GM23338 (cell line): ENCODE measurements at places on chromosomes 7 and 10. TPM values are rescaled to one million over a fixed set of nuclear protein-coding genes. Genes with fewer than 3 reads are reported as not detected.

DNA sequence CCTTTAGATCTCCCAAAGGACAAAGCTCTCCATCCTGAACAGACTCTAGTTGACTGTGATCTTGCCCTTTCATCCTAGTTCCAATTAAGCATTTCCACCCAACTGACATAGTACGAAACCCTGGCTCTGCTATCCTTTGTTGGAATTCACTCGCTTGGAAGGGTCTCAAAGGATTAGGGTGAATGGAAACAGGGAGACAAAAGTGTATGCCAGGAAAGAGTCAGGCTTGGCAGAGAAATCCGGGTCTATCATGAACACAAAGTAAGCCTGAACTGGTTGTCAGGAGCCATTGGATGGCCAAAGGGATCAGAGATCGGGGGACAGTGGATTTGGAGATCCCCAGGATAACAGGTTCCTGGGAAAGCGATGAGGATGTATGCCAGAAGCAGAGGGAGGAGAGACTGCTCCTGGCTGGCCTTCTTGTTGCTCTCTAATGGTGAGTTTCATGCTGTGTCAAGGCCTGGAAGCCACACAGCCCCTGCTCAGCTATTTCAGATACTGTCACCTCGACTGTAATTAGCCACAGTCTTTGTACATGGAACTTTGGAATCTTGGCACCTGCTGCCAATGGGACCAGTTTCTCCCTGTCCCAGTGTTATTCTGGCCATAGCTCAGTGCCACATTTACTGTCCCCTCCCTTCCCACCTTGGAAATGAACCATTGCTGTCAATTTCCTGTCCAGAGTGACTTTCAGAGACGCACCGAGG is 1168.7 kb upstream of the AUTS2 start:
- no peak overlapping the region for H3K27ac ChIP-seq
- DNase-seq, result no peak
- H3K27me3 ChIP-seq, result no peaks in the 10 kb centered on the region
- H3K36me3 ChIP-seq, result no peaks in the 10 kb centered on the region
- H3K4me3 ChIP-seq, result no peak overlapping the region

GRCh38 chr7:80139236-80139635 is 4.6 kb downstream of the GNAI1 start:
- no peak for DNase-seq
- 0 out of 2 replicates have a peak overlapping the region, but pooled peaks have one; percentile 5 for H3K27ac ChIP-seq
- H3K36me3 ChIP-seq, result no peaks in the 10 kb centered on the region
- peaks cover 22% of the 10 kb centered on the region for H3K4me1 ChIP-seq
- H3K4me3 ChIP-seq, result 0 out of 2 replicates have a peak overlapping the region, but pooled peaks have one; percentile 0

- H3K4me1 ChIP-seq, result peaks cover 5% of the 10 kb centered on the region; the same call in 1 of the 2 replicates
- 0 out of 2 replicates have a peak, but pooled peaks cover 4% of the 10 kb centered on the region for H3K36me3 ChIP-seq
- peak overlapping the region; percentile 26; the same call in 1 of the 2 replicates for H3K4me3 ChIP-seq
- peaks cover 97% of the 10 kb centered on the region for H3K27me3 ChIP-seq
- H3K27ac ChIP-seq, result no peak overlapping the region
These were observed 348.9 kb downstream of the DNAJB6 start for GRCh38 chr7:157685430-157686284.

DNA sequence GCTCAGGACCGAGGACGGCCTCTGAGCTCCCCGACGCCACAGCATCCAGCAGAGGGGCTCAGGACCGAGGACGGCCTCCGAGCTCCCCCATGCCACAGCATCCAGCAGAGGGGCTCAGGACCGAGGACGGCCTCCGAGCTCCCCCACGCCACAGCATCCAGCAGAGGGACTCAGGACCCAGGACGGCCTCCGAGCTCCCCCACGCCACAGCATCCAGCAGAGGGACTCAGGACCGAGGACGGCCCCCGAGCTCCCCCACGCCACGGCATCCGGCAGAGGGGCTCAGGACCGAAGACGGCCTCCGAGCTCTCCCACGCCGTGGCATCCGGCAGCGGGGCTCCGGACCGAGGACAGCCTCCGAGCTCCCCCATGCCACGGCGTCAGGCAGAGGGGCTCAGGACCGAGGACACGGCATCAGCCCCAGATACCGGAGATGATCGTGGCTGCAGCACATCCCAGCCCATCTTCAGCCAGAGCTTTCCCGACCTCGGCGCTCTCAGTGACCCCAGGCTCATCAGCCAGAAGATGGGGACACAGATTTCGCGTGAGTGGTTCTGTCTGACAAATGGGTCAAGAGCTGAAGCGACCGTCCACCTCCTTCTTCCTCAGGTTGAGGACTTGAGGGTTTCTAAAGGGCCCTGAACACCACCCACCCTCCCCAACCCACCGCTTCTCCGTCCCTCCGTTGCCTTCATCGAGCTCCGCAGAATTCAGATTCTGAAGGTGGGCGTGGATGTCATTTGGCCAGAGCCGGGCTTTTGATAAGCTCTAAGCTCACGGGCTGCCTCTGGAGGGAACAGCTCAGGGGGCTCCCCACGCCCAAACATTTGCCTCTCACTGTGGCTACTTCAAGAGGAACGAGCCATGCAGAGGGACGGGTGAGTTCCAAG is 55.8 kb upstream of the DNAAF5 start:
- no peaks in the 10 kb centered on the region for H3K27me3 ChIP-seq
- no peak overlapping the region for H3K4me3 ChIP-seq
- H3K4me1 ChIP-seq, result no peaks in the 10 kb centered on the region
- no peak for DNase-seq

GRCh38 chr7:29100924-29101323 is 45.4 kb downstream of the CPVL start:
- H3K27me3 ChIP-seq, result no peaks in the 10 kb centered on the region
- H3K27ac ChIP-seq, result no peak overlapping the region
- DNase-seq, result no peak
- H3K36me3 ChIP-seq, result no peaks in the 10 kb centered on the region

LIPM gene
- not detected in 2 replicates for polyA plus RNA-seq

KLF14 gene
- polyA plus RNA-seq, result not detected in 2 replicates

LOXL4 gene
- polyA plus RNA-seq, result 0.16 and 0.21 TPM in 2 replicates

PIP gene
- polyA plus RNA-seq, result not detected in 2 replicates

MAGI2 gene
- polyA plus RNA-seq, result 7.3 and 10.4 TPM in 2 replicates
